ENCODE measurements at places on chromosomes 7 and 10. TPM values are rescaled to one million over a fixed set of nuclear protein-coding genes. Genes with fewer than 3 reads are reported as not detected.
A peak's percentile ranks its signal among the peaks of the same experiment; 100 is the strongest.

DNA sequence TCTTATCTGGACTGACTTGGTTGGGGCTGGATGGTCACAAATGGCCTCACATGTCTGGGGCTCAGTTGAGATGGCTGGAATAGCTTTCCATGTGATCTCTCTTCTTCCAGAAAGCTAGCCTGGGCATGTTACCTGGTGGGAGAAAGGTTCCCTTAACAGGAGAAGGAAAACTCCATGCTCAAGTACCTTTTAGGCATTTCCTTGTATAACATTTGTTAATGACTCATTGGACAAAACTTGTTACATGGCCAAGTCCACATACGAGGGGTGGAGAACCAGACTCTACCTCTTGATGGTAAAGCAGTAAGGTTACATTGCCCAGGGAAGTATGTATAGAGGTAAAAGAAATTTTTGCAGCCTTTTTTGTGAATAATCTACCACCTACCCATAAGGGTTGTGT lies 826.4 kb downstream of the LRMDA start:
- H3K4me3 ChIP-seq = no peak overlapping the region
- H3K4me1 ChIP-seq = no peaks in the 10 kb centered on the region
- no peaks in the 10 kb centered on the region for H3K36me3 ChIP-seq

GRCh38 chr10:62016623-62017490 lies 115.4 kb downstream of the ARID5B start:
- no peak for DNase-seq
- H3K27me3 ChIP-seq = no peaks in the 10 kb centered on the region
- H3K36me3 ChIP-seq = no peaks in the 10 kb centered on the region
- H3K4me1 ChIP-seq = peaks cover 42% of the 10 kb centered on the region
- peak overlapping the region; percentile 19 for H3K27ac ChIP-seq

- no peaks in the 10 kb centered on the region for H3K36me3 ChIP-seq
- H3K27me3 ChIP-seq = no peaks in the 10 kb centered on the region
- H3K4me3 ChIP-seq = no peak overlapping the region
- no peak overlapping the region for H3K27ac ChIP-seq
Measured at GRCh38 chr10:26423722-26424121, 14.4 kb upstream of the APBB1IP start.

- H3K27ac ChIP-seq = no peak overlapping the region
- no peaks in the 10 kb centered on the region for H3K36me3 ChIP-seq
- H3K4me3 ChIP-seq = no peak overlapping the region
- no peaks in the 10 kb centered on the region for H3K27me3 ChIP-seq
- no peaks in the 10 kb centered on the region for H3K4me1 ChIP-seq
Measured at GRCh38 chr7:4856336-4857057, 5.3 kb downstream of the PAPOLB start.

DNA sequence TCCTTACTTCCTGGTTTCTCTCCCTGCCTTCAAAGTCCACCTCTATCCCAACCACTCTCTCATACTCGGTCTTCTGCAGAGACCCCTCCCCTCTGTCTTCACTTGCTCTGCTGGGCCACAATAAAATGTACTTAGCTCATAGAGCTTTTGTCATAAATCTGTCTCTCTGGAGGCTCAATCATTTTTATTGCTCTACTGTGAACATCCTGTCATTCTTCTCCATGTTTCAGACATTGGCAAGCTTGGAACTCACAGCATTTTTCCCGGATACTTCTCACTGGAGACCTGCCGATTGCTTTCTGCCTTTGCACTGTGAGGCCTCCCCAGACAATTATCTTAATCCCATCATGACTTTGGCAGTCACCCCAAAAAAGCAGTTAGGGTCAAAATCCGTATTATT lies 192.3 kb upstream of the ZMIZ1 start:
- H3K36me3 ChIP-seq = no peaks in the 10 kb centered on the region
- no peaks in the 10 kb centered on the region for H3K27me3 ChIP-seq
- no peak overlapping the region for H3K27ac ChIP-seq
- DNase-seq = no peak
- no peak overlapping the region for H3K4me3 ChIP-seq

- no peaks in the 10 kb centered on the region for H3K36me3 ChIP-seq
- no peaks in the 10 kb centered on the region for H3K27me3 ChIP-seq
- no peak for DNase-seq
- H3K4me1 ChIP-seq = no peaks in the 10 kb centered on the region
- H3K4me3 ChIP-seq = no peak overlapping the region
- H3K27ac ChIP-seq = no peak overlapping the region
Measured at GRCh38 chr7:84077336-84077735, 117.3 kb downstream of the SEMA3A start.

- DNase-seq = no peak
- H3K27me3 ChIP-seq = no peaks in the 10 kb centered on the region
- H3K4me1 ChIP-seq = no peaks in the 10 kb centered on the region
- no peak overlapping the region for H3K4me3 ChIP-seq
Measured at GRCh38 chr7:80036107-80036506, 98.5 kb upstream of the GNAI1 start.

GRCh38 chr10:22779331-22780019 lies 65.1 kb upstream of the PIP4K2A start:
- no peak for DNase-seq
- H3K36me3 ChIP-seq = no peaks in the 10 kb centered on the region
- no peaks in the 10 kb centered on the region for H3K4me1 ChIP-seq
- H3K4me3 ChIP-seq = no peak overlapping the region
- no peaks in the 10 kb centered on the region for H3K27me3 ChIP-seq

GRCh38 chr7:20971219-20971618 lies 184.5 kb upstream of the SP8 start:
- no peaks in the 10 kb centered on the region for H3K27me3 ChIP-seq
- no peaks in the 10 kb centered on the region for H3K36me3 ChIP-seq
- no peak overlapping the region for H3K4me3 ChIP-seq

The AGR2 gene
- total RNA-seq = not detected

The IDI2 gene
- total RNA-seq = not detected

The PNLIPRP3 gene
- not detected for total RNA-seq

The CD36 gene
- 302 TPM for total RNA-seq

The TRIM73 gene
- total RNA-seq = 5.2 TPM

Measured in ascending aorta (tissue), 2 donors.